ENCODE measurements at places on chromosomes 2 and 18.

- no peak overlapping the region for H3K4me3 ChIP-seq
- no peaks in the 10 kb centered on the region for H3K36me3 ChIP-seq
- H3K4me1 ChIP-seq, result peaks cover 20% of the 10 kb centered on the region
- no peak overlapping the region for H3K27ac ChIP-seq
- no peak for DNase-seq
Observed at GRCh38 chr18:48602759-48603390, 64.0 kb downstream of the CTIF start.

DNA sequence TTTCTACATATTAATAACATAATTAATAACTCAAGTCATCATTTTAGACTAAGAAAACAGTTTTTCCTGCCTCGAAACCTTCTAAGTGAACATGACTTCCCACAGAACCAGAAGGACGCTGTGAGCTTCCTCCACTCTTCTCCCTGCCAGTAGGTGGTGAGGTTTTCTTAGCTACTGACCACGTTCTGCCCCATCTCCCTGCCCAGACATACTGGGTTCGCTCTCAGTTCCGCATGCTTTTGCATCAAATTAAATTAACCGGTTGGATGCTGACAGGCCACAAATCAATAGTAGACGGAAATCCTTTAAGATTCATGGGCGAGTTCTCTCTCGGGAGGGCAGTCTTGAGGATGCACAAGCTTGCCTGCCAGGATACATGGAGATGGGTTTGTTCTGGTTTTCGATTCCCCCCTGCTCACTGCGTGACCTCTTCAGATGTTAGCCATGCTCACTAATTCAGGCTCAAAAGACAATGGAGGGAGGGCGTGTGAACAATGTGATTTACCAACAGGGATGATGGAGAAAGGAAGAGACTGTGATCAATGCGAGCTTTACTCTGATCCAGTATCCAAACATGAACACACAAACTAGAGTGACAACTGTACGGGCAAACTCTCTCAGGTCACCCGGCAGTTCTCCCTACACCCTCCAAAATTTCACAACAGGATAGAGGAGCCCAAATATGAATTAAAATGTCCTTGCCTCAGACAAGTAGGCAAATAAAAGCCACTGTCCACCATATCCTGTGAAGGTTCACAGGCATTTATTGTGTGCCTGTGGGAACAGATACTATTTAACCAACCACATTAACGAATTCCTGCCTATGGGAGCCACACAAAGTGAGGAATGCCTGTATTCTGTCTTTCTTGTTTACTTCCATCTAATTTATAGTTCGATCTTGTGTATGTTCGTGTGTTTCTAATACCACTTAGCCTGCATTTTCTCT, 375.7 kb downstream of the EIPR1 start:
- no peaks in the 10 kb centered on the region for H3K4me1 ChIP-seq
- no peak overlapping the region for H3K4me3 ChIP-seq
- H3K36me3 ChIP-seq, result no peaks in the 10 kb centered on the region

DNA sequence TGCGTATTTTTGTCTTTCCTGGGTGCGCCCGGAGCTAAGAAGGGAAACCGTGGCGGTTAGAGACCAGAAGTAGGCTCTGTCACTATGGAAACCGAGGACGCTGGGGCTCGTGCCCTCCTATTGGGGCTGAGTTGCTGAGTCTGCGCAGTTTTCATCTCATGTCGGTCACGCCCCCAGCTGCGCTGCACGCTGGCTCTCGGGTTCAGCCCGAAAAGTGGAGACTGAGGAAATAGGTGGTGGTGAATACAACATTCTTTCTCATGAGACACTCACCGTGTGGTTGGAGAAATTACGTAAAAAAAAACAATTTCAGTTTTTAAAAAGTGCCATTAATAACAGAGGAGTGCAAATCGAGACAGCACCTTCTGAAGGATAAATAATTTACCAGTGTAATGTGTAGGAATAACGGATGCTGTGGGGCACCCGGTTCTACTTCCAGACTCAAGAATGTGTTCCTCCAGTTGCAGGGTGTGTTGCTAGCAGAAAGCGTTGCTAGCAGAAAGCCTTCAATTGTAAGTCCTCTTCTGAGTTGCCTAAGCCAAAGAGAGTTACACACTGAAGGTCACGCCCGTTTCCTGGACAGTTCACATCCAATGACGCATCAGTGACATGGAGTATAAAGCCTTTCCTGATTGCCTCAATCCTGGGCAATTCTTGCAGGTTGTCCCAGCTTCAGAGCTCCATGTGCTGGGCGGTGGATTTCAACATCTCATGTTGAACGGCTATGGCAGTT, 20.4 kb upstream of the CXXC1 start:
- peaks cover 20% of the 10 kb centered on the region for H3K4me1 ChIP-seq
- peaks cover 16% of the 10 kb centered on the region for H3K27me3 ChIP-seq
- peak overlapping the region; percentile 93 for H3K4me3 ChIP-seq
- no peaks in the 10 kb centered on the region for H3K36me3 ChIP-seq

DNA sequence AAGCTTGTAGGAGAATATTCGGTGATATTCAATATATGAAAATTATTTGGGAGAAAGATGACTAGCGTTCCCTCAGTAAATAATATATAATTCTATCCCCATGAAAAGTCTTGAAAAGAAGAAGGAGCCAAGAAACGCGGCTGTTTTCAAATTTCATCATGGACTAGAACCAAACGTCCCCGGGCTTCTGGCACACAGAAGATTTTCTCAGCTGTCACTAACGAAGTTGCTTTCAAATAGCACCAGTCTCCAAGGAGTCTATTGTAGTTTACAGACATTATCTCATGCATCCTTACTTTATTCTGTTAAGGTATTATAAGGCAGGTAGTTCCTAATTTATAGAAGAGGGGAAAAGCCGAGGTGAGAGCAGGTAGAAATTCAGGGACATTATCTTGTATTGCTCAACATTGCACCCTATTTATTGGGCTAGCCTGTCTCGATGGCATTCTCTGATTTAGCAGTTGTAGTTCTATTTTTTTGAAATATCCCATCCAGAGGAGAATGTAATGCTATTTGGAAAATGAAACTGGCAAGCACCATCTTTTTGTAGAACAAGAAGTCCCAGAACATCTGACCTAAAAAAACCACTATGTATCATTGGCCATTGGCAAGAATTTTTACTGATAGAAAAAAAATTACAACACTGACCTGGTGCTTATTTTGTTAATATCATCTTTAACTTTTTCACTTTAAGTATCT, 198.1 kb upstream of the RASGRP3 start:
- peaks cover 3% of the 10 kb centered on the region for H3K36me3 ChIP-seq
- H3K27me3 ChIP-seq, result peaks cover 1% of the 10 kb centered on the region
- DNase-seq, result no peak
- no peak overlapping the region for H3K4me3 ChIP-seq
- no peak overlapping the region for H3K27ac ChIP-seq

GRCh38 chr18:9968081-9968848, 54.4 kb downstream of the VAPA start:
- H3K27ac ChIP-seq, result no peak overlapping the region
- peak overlapping the region; percentile 27 for H3K4me3 ChIP-seq
- H3K27me3 ChIP-seq, result peaks cover 3% of the 10 kb centered on the region
- peaks cover 28% of the 10 kb centered on the region for H3K4me1 ChIP-seq
- peaks cover 3% of the 10 kb centered on the region for H3K36me3 ChIP-seq

DNA sequence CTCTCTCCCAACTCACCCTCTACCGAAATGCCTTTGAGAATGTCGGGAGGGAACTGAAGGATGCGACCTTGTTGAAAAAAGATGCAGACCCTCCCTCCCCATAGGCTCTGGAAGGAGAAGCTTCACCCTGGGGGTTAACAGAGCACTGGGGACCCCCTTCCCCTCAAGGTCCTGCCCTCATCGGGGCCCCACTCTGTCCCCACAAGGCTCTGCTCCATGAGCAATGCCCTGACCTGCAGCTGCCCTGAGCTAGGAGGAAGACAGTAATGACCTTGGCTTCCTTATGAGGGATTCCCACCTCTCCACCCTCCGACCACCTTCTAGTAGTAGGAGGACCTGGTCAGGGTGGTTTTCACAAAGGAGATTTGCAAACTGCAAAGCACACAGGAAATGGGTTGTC, 44.4 kb upstream of the HPCAL1 start:
- peak overlapping the region; percentile 20 for H3K27ac ChIP-seq
- H3K27me3 ChIP-seq, result peaks cover 7% of the 10 kb centered on the region
- no peak for DNase-seq
- peaks cover 57% of the 10 kb centered on the region for H3K4me1 ChIP-seq
- peak overlapping the region; percentile 50 for H3K4me3 ChIP-seq
- peaks cover 3% of the 10 kb centered on the region for H3K36me3 ChIP-seq

- no peak overlapping the region for H3K27ac ChIP-seq
- H3K27me3 ChIP-seq, result no peaks in the 10 kb centered on the region
- no peaks in the 10 kb centered on the region for H3K36me3 ChIP-seq
- no peaks in the 10 kb centered on the region for H3K4me1 ChIP-seq
- H3K4me3 ChIP-seq, result no peak overlapping the region
Observed at GRCh38 chr2:82650038-82650437, 1809.0 kb downstream of the SUCLG1 start.

- no peaks in the 10 kb centered on the region for H3K36me3 ChIP-seq
- no peaks in the 10 kb centered on the region for H3K27me3 ChIP-seq
- no peak overlapping the region for H3K27ac ChIP-seq
- no peak for DNase-seq
- H3K4me3 ChIP-seq, result no peak overlapping the region
- no peaks in the 10 kb centered on the region for H3K4me1 ChIP-seq
Observed at GRCh38 chr2:222548992-222549391, 106.9 kb downstream of the FARSB start.

DNA sequence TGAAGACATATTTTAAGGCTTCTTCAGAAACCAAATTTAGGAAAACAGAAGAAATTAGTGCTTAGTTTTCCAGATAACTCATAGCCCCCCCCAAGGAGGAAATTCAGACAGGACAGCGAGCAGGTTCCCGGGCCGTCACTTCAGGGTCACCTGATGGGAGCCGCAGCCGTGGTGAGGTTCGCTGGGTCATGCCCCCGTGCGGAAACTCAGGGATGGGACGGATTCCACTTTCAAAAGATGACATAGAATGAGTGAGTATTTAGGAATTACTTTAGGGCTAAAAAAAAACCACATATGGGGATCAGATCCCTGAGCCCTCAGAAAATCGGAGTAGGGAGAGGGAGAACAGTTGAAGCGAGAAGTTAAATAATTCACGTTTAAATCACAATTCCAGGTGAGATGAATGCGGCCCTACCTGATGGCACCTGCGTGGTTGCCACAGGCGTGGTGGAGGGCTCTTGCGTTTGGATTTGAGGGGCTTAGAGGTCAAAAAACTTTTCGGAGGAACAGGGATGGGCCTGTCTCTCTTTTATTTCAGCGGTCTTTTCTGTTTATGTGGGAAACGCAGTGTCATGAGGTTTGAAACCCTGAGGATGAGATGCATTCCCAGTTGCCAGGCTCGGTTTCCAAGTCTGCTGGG, 114.4 kb downstream of the NFATC1 start:
- no peak for DNase-seq
- no peak overlapping the region for H3K4me3 ChIP-seq
- no peak overlapping the region for H3K27ac ChIP-seq
- H3K4me1 ChIP-seq, result peaks cover 41% of the 10 kb centered on the region

GRCh38 chr2:206920951-206921350, 18.4 kb upstream of the CPO start:
- no peak for DNase-seq
- no peaks in the 10 kb centered on the region for H3K4me1 ChIP-seq
- H3K4me3 ChIP-seq, result no peak overlapping the region
- no peaks in the 10 kb centered on the region for H3K36me3 ChIP-seq
- peaks cover 4% of the 10 kb centered on the region for H3K27me3 ChIP-seq

DNA sequence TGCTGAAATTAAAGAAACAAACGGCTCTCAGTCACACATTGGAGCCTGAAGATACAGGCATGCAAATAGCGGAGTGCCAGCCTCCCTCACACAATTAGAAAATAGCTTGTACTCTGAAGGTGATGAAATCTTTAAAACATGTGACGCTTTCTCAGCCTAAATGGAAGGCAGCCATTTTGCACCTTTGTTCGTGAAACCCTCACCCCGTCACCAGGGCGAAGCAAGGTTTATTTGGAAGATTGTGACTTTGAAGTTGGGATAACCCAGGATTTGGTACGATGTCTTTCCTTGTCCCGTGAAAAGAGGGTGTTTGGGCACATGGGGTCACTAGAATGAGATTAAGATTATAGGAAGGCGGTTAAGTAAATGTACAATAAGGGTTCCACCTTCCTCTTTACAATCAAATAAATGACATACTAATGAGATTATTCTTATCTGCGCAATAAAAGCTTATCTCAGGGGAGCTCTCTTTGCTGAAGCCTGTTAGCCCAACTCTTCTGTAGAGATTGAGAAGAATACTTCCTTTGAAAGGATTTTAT, 4.2 kb downstream of the SH3BP4 start:
- H3K4me3 ChIP-seq, result no peak overlapping the region
- H3K36me3 ChIP-seq, result no peaks in the 10 kb centered on the region
- peaks cover 8% of the 10 kb centered on the region for H3K4me1 ChIP-seq

DNA sequence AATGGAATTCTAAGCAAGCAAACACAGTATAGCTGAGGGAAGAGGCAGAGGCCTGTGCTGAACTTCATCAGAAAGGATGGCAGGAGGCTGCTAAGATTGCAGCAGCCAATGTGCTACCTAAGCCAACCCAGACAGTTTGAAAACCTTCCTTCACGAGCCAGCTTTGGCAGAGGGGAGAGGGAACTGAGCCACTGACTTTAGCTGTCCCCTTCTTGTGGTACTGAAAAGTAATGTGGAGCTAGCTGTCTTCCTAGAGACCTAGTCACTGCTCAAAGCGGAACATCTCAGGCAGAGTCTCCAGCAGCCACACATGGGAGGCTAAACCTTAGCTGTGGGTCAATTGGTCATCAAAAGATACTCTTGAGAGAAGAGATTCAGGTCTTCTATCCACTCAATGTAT, 419.0 kb downstream of the FBXO15 start:
- no peaks in the 10 kb centered on the region for H3K36me3 ChIP-seq
- H3K4me3 ChIP-seq, result no peak overlapping the region
- no peaks in the 10 kb centered on the region for H3K4me1 ChIP-seq
- no peaks in the 10 kb centered on the region for H3K27me3 ChIP-seq
- H3K27ac ChIP-seq, result no peak overlapping the region

DNA sequence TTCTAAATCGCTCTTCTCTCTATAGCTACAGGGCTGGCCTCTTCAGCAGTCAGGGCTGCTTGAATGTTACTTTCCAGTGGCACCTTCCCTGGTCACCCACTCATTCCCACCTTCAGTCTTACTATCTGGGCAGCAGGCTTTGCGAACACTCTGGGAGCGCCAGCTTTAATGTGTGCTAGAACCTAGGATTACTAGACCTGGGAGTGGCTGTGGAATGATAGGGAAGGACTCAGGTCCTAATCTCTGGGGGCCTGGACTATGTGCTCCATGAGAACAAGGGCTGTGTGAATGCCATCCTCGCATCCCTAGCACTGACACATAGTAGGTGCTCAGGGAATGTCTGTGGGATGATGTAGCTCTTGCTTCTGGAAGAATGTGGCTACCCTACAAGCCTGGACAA, 57.6 kb downstream of the BCL2L11 start:
- H3K36me3 ChIP-seq, result no peaks in the 10 kb centered on the region
- no peak overlapping the region for H3K4me3 ChIP-seq

DNA sequence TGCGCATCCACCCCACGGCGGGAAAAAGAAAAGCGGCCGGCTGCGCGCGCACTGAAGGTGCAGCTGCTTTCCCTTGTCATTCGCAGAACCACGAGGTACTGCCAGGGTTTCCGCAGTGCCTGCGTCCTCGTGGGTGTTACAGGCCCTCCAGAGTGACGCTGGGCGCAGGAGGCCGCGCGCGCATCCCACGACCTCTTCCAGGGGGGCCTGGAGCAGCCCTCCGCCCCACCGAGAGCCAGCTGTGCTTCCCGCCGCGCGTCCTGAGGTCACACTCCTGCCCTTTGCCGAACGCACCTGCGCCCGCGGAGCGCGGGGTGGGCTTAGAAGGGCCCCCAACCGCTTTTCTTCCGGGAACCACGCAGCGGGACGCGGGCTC, 378 bp upstream of the IAH1 start:
- peak overlapping the region; percentile 88 for H3K27ac ChIP-seq
- H3K4me3 ChIP-seq, result peak overlapping the region; percentile 87
- H3K4me1 ChIP-seq, result peaks cover 45% of the 10 kb centered on the region
- peaks cover 5% of the 10 kb centered on the region for H3K36me3 ChIP-seq
- H3K27me3 ChIP-seq, result no peaks in the 10 kb centered on the region
